HS-5 (cell line): ENCODE measurements at places on chromosomes 12 and 14.

GRCh38 chr14:69812711-69813110 is 15.7 kb upstream of the SLC10A1 start:
- no peak for DNase-seq

- DNase-seq, result no peak
Observed at GRCh38 chr14:55386037-55386808, 25.4 kb downstream of the ATG14 start.

- no peak for DNase-seq
Observed at GRCh38 chr14:61051051-61051450, 70.0 kb downstream of the SLC38A6 start.

DNA sequence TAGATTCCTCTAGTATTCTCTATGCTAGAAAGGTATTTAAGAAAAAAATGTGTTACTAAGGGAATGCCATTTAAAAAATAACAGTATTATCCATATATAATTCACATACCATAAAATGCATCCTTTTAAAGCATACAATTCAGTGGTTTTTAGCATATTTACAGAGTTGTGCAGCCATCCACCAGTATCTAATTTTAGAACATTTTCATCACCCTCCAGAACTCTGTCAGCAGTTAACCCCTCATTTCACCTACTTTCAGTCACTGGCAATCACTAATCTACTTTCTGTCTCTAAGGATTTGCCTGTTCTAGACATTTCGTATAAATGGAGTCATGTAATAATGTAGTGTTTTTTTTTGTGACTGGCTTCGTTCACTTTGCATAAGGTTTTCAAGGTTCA is 33.4 kb downstream of the TBC1D15 start:
- no peak for DNase-seq

DNA sequence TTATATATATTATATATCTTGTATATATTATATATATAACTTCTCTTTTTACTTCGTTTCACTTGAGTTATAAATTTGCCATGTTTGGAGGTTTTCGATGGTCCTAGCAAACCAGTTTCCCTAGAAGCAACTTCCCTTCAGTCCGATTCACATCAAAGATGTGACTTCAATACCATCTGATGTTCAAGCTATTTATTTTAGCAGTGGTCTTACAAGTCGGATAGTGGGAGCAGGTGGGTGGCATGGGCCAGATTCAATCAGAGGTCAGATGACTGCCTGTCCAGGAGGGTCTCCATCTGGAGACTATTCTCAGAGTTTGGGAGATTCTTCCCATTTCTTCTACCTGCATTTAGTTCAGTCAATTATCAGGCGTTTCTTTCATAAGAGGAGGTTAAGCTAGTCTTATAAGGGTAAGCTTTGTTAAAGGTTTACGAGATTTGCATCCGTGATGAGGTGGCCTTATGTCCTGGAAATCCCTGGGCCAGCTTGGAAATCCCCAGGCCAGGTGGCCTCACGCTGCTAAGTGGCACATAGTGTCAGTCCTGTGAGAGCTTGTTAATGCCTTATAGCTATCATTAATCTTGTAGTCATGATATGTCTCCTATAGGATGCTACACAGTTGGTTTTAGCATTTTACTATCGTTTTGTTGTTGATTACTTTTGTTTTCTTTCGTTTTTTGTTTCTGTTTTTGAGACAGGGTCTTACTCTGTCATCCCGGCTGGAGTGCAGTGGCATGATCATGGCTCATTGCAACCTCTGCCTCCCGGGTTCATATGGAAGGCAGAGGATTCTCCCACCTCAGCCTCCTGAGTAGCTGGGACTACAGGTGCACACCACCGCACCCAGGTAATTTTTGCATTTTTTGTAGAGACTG is 145.8 kb downstream of the BICD1 start:
- no peak for DNase-seq

DNA sequence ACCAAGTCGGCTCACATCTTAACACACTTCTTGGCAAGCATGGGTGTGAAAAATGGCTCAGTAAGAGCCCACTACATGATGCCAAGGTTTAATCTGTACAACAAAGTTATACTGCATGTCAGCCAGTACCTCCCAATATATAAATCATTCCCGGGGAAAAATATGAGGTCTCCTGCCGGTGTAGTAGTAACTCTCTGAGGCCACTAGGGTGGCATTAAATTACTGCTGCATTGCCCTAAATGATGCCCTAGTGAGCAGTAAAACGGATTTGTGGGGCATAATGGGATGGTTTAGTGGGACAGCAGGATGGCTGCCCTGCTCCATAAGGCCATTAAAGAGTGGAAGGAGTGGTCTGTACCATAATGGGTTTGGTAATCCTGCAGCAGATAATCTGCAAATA is 267.7 kb downstream of the MED13L start:
- DNase-seq, result no peak

GRCh38 chr14:38280081-38280480 is 24.2 kb upstream of the CLEC14A start:
- DNase-seq, result no peak

DNA sequence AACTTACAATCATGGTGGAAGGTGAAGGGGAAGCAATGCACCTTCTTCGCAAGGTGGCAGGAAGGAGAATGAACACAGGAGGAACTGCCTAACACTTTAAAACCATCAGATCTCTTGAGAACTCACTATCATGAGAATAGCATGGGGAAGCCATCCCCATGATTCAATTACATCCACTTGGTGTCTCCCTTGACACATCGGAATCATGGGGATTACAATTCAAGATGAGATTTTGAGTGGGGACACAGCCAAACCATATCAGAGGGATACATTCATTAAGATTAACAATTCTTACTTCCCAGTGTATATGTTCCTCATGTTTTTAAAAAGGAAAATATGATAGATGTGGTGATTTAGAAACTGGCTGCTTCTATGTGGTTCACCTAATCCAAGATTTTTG is 117.9 kb downstream of the PDE3A start:
- DNase-seq, result no peak

GRCh38 chr12:91590966-91591638 is 408.5 kb upstream of the DCN start:
- no peak for DNase-seq

- no peak for DNase-seq
Observed at GRCh38 chr12:77392467-77393088, 327.2 kb upstream of the E2F7 start.

GRCh38 chr14:105087963-105088811 is 23.0 kb upstream of the GPR132 start:
- DNase-seq, result no peak

DNA sequence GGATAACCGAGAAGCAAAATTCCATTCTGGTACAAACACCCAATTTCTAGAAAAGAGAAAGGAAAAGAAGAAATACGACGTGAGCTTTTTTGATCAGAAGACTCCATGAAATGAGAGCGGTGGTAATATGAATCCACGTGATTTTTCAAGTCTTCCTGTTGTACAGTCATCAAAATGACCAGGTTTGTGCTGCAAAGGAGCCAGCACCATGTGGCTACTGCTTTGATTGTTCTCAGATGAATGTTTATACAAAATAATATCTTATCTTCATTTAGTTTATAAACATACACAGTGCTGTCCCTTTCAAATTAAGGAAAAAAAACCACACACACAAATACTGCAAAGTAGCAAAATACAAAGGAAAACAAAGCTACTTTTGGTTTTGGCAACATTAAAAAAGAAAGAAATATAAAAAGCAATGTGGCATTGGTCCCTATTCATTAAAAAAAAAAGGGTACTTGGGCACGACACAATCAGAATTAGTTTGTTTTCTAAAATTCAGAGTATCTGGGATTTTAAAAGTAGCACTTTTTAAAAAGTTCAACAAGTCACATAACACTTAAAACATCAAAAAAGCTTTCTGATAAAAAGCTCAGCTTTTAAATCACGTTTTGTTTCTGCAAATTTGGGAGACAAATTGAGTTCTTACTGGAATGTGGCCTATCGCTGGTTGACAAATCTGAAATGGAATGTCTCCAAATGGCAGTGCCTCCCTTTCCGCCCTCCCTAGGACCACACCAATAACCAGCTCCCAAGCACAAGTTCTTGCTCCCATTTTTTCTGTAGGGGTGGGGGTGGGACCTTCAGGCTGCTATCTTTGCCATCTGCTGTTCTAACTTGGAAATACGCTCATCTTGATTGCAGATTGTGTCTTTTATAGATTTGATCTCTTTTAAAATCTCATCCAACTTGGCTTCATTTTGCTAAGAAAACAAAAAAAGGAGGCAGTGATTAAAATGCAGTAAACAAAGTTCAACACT is 13.2 kb upstream of the SELPLG start:
- no peak for DNase-seq

- DNase-seq, result no peak
Observed at GRCh38 chr14:58362798-58363412, 32.8 kb upstream of the TOMM20L start.

GRCh38 chr12:47913081-47913480 is 8.3 kb upstream of the VDR start:
- no peak for DNase-seq

GRCh38 chr12:14999021-14999694 is 26.3 kb downstream of the PDE6H start:
- no peak for DNase-seq

GRCh38 chr14:104284107-104284592 is 145.8 kb downstream of the KIF26A start:
- no peak for DNase-seq

GRCh38 chr12:62760779-62761178 is 174.2 kb downstream of the PPM1H start:
- no peak for DNase-seq

GRCh38 chr12:64193931-64194330 is 28.2 kb downstream of the KICS2 start:
- DNase-seq, result no peak

GRCh38 chr14:33420051-33420627 is 481.5 kb downstream of the NPAS3 start:
- no peak for DNase-seq

DNA sequence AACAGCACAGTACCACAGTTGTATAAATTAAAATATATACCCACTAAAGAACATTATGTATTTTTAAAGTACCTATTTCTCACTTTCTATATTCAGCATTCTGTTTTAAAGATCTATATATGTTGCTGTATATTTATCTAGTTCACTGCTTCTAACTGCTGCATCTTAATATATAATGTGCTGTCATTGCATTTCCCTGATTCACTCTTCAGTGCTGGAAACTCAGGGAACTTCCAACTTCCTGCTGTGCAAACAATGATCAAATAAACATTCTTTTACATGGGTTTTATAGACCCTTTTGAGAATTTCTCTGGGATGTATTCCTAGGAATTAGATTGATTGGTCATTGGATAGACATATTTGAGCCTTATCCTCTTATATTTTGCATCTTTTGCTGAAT is 379.1 kb downstream of the APAF1 start:
- DNase-seq, result no peak

GRCh38 chr12:120376934-120377572 is 8.1 kb upstream of the MSI1 start:
- DNase-seq, result no peak

DNA sequence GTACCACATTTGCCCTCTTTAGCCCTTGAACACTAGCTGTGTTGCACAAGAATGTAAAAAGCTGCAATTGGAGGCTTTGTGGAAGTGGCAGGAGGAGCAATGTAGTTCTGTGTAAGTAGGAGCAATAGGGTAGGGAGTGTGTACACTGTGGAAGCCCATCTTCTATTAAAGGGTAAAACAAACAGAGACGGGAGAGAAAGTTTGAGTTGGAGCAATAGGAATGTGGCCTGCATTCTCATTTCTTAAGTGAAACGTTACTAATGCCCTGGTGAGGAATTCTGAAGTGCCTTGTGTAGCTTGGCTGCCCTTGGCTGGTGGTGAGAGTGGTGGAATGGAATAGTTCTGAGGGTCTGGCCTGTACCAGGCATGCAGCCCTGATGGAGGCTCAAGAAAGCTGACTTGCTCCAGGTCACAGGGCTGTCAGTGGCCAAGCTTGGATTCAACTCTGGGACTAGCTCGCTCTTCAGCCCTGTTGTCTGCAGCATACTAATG is 38.8 kb upstream of the ATP23 start:
- DNase-seq, result no peak

DNA sequence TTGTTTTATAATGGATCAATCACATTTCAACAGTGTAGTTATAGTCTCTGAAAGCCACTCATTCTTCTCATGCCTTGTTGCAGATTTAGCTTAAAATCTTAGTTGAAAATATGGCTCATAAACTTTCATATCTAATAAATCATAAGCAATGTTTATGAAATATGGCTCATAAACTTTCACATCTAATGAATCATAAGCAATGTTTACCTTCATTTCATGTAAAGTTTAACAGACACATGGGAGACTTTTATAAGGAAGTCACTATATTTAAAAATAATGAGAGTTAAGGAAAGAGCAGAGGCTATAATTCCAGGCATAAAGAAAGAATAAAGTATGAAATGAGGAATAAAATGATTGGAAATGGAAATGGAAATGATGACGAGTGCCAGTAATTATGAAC is 1042.1 kb downstream of the FSCB start:
- DNase-seq, result no peak

GRCh38 chr12:5273709-5274108 is 158.2 kb upstream of the NTF3 start:
- no peak for DNase-seq

DNA sequence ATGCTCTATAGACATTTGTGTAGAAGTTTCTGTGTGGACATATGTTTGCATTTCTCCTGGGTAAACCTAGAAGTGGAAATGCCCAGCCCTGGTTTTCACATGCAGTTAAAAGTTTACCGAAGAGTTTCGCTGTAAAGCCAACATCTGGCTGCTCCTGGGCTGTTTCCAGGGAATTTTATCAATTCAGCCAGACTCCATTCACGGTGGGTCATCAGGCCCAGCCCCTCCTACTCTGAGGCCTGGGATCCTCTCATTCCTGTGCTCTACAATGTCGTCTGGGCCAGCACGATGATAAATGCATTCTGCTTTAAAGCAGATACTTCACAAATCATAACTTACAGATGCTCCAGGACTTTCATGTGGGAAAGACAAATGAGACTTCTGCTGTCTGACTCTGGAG is 7.1 kb downstream of the NUAK1 start:
- no peak for DNase-seq

- DNase-seq, result no peak
Observed at GRCh38 chr14:94897561-94897960, 127.6 kb upstream of the GSC start.

DNA sequence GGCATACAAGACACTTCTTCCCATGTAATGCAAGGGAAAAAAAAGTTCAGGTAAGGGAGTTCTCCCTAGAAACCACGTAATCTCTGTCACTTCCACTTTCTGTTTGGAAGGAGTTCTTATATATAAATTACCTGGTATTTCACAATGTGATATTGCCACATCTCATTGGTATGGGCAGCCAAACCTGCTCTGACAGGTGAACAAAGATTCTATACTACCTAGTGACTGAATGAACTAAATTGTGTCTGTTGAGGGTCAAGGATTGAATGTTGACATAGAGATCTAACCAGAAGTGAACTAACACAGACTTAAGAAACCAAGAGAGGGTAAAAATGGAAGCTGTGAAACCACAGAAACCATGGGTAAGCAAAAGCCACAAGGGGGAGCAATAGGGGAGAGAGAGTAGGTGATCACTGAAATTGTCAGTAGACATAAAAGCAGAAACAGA is 161.3 kb downstream of the RPL10L start:
- DNase-seq, result no peak

- peak; percentile 59 for DNase-seq
Observed at GRCh38 chr14:74618078-74618952, 6.3 kb upstream of the LTBP2 start.

GRCh38 chr12:104710940-104711689 is 247.0 kb downstream of the SLC41A2 start:
- peak; percentile 53 for DNase-seq

GRCh38 chr12:12922191-12922616 is 29.8 kb downstream of the GPRC5D start:
- DNase-seq, result peak; percentile 15

- DNase-seq, result no peak
Observed at GRCh38 chr12:111429828-111430432, 24.2 kb downstream of the SH2B3 start.
